ENCODE measurements at places on chromosomes 16 and 17.

GRCh38 chr17:8492121-8492520 is 56.4 kb downstream of the NDEL1 start:
- no peak for DNase-seq

DNA sequence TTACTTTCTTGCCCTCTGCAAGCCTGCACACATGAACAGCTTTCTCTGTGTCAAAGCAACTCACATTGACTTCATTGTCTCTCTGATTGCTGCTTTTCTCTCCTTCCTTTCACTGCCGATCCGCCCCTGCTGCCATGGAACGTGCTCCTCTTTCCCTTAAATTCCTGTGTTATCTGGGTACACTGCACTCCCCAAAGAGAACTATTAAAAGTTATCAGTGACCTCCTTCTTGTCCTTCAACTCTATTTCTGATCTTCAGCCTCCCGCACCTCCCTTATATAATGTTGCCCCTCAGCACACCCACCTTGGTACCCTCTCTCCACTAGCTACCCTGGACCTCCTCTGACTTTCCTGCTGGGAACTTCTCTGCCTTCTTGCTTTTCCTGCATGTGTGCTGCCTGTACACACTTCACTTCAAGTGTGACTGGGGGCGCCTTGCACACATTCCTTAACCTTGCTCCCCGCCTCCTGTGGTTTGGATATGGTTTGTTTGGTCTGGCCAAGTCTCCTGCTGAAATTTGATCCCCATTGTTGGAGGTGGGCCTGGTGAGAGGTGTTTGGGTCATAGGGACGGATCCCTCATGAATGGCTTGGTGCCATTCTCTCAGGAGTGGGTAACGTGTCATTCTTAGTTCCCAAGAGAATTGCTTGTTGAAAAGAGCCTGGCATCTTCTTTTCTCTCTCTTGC is 26.7 kb upstream of the PMP22 start:
- DNase-seq, result no peak

GRCh38 chr17:66115246-66115645 is 76.7 kb downstream of the CEP112 start:
- no peak for DNase-seq

DNA sequence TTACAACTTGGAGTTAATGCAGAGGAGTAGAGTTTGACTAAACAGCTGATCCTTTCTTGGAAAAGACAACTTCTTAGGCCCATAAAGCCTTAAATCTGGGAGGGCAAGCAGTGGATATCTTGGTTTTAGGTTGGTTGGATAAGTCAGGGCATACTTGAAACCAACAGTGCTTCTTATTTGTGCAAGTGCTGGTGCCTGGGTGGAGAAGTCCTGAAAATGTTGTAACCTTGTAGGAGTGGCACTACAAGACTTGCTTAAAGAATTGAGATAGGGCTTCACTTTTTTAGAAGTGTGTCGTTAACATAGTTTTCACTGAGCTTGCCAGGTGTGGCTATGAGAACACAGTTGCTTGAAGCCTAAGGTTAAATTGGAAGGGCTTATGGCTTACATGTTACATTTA is 6.2 kb downstream of the MSI2 start:
- DNase-seq, result no peak

GRCh38 chr17:82848022-82848592 is 8.3 kb upstream of the ZNF750 start:
- DNase-seq, result no peak

DNA sequence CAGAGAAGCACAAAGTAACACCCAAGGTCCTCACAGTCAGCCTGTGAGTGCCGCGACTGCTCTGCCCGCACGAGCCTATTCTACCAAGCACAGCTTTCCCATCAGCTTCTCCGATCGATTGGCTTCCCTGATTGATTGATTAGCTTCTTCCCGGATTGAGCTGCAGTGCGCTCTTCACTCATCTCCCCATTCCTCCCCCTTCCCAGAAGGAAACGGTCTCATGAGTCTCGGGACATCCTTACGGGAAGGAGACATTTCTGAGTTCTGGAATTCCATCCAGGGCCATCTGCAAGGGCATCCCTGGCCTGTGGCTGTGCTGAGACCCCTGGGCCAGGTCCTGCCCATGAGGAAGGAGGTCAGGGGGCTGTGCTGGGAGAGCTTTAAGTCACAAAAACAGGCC is 18.0 kb downstream of the PIEZO1 start:
- DNase-seq, result no peak

- DNase-seq, result no peak
Measured at GRCh38 chr16:2339521-2340484, 725 bp downstream of the ABCA3 start.

GRCh38 chr16:65121870-65122723 is at the start of gene CDH11:
TSS of gene CDH11 (minus strand) at chr16:65122063. CDS start at chr16:65004869, 117,194 bp downstream.
- no peak for DNase-seq

DNA sequence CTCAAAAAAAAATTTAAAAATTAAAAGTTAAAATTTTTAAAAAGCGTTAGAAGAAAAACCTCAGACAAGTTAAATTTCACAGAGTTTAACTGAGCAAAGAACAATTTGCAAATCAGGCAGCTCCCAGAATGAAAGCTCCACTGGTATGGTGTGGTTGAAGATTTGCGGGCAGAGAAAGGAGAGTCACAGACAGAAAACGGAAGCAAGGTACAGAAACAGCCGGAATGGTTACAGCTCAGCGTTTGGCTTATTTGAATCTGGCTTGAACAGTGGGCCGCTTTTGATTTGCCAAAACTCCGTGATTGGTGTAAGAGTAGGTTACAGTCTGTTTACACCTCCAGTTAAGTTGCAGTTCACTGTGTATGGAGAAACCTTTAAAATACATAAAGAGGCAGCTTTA is 297.1 kb downstream of the HS3ST4 start:
- DNase-seq, result no peak

GRCh38 chr17:41563607-41564170 is 8.2 kb downstream of the KRT9 start:
- DNase-seq, result no peak

GRCh38 chr16:27401768-27402568 is at the start of gene IL21R:
TSS of gene IL21R (plus strand) at chr16:27402174. CDS start at chr16:27430072, 27,898 bp downstream.
- DNase-seq, result no peak

DNA sequence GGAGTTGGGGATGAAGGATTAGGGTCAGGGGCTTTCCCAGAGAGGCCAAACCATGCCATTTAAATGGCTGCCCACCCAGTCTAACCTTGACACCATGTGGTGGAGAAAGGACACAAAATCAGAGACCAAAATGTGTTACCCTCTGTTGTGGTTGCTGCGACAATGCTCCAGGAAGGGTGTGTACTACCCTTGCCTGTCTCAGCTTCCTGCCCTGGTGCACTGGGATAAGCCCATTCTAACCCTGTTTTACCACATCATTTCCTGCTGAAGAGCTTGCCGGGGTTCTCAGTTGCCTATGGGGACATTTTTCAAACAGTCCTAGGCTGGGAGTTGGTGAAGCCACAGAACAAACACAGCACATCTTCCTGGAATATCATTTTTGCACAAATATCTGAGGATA is 4.9 kb downstream of the OR4D1 start:
- DNase-seq, result no peak

- no peak for DNase-seq
Measured at GRCh38 chr17:63826468-63827001, 696 bp upstream of the PSMC5 start.

DNA sequence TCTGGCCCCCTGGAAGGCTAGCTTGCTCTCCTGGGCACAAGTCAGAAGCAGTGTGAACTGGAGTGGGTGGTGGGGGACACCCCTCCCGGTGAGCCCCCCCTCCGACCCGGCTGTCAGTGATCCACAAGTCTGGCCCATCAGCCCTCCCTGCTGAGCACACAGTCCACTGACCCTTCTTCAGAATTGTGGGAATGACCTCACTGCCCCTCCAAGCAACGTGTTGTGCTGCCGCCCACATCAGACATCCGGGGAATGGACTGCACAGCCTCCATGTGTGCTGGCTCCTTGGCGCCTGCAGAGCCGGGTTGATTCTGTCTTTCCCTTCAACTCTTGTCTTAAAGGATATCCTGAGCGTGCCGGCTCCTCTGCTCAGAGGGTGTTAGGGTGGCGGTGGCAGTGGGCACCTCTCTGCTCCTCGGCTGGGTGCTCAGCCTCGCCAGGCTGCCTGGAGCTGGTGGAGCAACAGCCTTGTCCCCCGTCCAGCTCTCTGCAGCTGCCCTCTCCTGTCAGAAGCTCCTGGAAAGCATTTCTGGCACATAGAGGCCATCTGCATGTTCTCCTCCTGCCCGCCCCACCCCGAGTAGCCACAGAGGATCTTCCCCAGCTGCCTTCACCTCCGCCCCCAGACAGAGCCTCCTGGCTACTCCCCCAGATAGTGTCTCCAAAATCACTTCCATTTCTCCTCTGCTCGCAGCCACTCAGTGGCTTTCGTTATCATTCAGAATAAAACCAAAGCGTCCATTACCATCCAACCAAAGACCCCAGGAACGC is 19.8 kb downstream of the NPTX1 start:
- no peak for DNase-seq

GRCh38 chr17:1486802-1487695 is 5.4 kb downstream of the MYO1C start:
- DNase-seq, result no peak

- DNase-seq, result no peak
Measured at GRCh38 chr17:68906638-68907037, 48.6 kb downstream of the ABCA8 start.

DNA sequence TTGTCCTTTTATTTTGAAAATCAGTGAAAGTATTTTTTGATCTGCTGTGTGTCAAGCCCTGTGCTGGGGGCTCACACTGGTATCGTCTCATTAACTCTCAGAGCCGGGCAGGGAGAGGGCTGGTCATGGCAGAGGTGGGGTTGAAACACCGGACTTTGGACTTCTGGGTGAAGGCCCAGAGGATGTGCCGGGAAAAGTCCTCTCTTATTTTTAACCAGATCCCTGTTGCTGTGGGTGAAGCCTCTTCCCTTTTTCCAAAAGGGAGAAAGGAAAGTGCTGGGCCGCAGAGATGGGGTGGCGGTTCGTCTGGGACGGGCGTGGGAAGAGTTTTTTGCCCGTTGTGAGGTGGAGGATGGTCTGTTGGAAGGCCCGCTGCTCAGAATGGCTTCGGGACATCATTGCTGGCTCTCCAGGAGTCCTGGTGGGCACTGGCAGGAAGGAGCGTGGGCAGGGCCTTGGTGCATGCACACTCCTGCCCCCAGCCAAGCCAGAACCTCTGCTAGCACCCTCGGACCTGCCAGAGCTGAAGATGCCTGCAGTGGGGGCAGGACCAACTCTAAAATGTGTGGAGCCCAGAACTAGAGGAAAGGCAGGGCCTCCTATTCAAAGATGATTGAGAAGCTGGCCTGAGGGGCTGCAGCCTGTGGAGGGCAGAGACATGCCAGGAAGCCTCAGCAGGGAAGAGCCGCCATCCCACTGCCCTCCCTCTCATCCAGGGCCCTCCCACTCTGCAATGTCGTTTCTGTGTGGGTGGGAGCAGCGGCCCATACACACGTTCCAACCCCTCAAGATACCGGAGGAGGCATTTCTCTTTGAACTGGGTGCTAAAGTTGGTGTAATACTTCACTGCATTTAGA is 213.2 kb downstream of the CCDC182 start:
- DNase-seq, result no peak

- DNase-seq, result no peak
Measured at GRCh38 chr17:19487024-19487600, 46.5 kb upstream of the SLC47A1 start.

- DNase-seq, result no peak
Measured at GRCh38 chr16:11327277-11328171, 17.7 kb upstream of the RMI2 start.

GRCh38 chr16:20798364-20798763 is 7.9 kb downstream of the ERI2 start:
- no peak for DNase-seq

DNA sequence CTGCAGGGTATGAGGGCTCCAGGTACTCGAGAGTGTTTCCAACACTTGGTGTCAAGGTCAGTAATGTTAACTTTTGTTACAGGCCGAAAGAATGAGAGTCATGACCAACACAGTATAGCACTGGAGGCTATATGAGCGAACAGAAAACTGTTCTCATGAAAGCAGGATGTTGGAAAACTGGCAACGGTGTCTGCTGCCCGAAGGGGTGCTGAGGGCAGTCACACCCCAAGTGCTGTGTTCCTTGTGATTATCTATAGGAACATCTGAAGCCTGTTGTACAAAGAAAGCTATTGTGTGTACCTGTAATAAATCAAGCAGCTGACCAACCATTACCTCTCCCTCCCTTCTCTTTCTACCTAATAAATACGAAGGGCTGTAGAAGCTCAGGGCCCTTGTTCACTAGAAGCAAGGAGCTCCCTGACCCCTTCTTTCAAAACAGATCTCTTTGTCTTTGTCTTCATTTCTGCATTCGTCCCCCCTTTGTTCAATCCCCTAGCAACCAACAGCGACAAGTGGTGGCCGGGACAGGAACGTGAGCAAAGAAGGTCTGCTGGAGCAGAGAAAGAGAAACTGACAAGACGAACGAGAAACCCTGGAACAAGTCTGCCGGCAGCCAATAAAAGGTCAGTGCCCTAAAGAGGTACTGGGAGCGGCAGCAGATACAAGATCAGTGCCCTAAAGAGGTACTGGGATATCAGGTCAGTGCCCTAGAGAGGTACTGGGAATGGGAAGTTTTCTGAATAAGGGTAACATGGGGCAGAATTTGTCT is 7.6 kb downstream of the CD300LD start:
- DNase-seq, result no peak

DNA sequence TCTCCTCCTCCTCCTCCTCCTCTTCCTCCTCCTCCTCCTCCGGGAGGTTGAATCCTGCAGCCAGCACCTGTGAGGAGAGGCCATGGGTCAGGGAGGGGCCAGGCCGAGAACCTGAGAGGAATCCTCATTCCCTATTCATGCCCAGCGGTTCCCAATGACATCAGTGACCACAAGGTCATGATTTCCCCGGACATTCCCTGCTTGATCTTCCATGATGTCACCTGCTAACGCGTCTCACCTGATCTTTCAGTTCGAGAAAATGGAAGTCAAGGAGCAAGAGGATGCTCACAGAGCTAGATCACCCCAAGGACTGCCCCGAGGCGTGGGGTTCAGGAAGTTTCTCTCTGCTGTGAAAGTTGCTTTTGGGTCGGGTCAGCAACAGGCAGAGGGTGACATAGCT is 5.4 kb downstream of the APOBR start:
- no peak for DNase-seq

- no peak for DNase-seq
Measured at GRCh38 chr17:82050152-82050760, 1.4 kb downstream of the RFNG start.

DNA sequence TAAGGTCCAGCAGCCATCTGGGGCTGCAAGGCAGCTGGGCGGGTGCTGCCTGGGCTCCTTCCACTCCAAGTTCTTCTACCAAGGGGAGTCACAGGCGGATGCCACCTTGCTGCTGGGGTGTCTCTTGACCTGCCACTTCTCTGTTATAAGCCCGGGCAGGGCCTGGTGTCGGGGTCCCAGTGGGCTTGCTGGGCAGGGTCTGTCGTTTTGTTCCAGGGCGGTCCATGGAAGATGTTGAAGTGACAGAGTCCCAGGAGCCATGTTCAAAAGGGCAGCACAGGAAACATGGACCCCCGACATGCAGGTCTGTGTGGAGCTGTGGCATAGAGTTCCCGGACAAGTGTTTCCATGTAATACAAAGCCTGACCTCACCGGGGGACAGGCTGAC is 91.1 kb downstream of the TNFRSF13B start:
- no peak for DNase-seq

GRCh38 chr16:31382485-31383161 is 10.5 kb upstream of the ITGAD start:
- DNase-seq, result no peak

GRCh38 chr16:73605309-73605708 is 557.4 kb upstream of the ZFHX3 start:
- DNase-seq, result no peak

- DNase-seq, result no peak
Measured at GRCh38 chr17:53420035-53420641, 402.6 kb upstream of the KIF2B start.
